ENCODE measurements at places on chromosomes 16 and 17.

DNA sequence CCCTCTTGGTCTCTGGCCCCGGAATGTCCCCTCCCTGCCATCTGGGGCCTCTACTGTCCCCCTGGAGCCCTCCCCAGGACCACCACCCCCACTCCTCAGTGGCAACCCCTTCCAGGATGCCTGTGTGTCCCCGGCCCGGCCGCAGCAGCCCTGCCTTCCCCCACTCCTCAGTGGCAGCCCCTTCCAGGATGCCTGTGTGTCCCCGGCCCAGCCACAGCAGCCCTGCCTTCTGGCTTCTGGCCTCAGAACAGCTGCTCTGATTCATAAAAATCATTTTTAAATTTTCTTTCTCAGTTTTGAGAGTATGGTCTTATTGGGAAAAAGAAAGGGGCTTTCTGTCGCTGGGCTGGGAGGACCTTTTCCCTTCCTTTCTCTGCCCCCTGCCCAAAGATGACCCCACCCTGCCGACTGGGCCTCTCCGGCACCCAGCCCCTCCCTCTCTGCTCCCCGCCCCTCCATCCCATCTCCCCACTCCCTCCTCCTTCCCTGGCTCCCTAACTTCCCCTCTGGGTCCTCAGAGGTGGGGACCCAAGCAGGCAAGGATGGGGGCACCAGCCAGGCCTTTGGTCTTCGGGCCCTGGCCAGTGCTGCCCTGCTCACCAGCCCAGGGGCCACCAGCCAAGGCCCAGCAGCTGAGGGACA lies 40.5 kb downstream of the BAHCC1 start:
- no peak for DNase-seq

GRCh38 chr17:27551701-27552248 lies 79.2 kb upstream of the LGALS9 start:
- no peak for DNase-seq

- DNase-seq = no peak
Observed at GRCh38 chr17:77839698-77840512, 118.6 kb upstream of the TNRC6C start.

DNA sequence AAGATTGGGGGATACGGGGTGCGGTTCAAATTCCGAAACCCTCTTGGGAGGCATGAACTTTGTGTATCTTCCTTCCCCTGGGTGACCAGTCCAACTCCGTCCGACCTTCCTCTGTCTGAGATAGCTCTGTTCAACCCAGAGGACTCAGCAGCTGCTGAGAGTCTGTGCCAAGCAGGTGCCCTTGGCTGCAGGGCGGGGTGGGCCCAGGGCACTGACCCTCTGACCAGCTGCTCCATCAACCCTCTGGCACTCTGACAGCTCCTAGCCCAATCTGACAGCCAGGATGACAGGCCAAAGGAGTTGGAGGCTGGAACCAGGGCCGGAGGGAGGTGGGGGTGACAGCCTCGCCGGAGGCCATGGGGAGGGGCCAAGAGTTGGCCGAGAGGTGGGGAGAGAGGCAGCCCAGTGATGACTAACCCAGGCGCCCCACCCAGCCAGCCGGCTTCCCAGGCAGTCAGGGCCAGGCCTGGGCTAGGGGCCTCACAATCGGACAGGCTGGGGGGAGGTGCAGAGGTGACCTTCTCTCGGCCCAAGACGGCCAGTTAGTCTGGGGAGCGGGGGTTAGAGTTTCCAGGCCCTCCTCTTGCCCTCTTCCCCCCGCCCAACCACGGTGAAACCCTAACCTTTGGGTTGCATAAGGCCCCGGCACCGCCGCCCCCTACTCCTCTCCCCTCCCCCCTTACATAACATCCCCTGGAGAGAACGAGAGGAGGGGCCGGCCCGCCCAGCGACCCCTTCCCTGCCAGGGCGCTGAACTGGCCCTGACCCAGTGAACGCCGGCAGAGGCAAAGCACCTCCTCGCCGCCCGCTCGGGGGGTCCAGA lies 5.0 kb upstream of the TLCD2 start:
- DNase-seq = no peak

DNA sequence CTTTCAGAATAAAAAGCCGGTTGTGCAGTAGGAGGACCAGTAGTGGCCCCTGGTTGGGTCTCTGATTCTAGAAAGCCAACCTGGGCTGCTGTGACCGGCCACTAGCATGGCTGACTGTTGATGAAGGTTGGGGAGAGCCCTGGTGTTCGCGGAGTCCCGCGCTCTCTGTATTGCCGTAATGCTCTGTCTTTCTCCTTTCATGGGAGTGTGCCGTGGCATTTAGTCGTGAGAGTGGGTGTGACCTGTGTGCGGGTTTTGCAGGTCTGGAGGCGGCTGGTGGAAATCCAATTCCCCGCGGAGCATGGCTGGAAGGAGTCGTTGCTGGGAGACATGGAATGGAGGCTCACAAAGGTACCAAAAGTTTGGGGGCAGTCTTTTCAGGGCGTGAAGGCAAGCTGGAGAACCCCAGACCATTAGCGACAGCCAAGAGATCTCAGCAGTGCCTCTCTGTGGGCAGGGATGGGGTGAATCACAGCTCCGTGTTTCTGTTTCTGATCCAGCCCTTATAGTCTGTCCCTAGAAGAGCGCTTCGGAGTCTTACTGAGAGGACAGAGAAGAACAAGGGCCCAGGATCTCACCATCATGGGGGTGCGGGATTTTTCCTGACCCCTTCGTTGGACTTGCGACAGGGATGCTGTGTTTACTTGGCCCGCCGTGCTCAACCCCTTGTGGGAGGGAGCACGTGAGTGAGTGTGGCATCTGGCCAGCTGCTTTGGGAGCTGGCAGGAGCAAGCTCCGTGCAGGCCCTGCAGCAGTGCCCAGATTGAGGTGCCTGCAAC lies 56.5 kb downstream of the RNF213 start:
- DNase-seq = no peak

- DNase-seq = no peak
Observed at GRCh38 chr17:79661292-79662041, 50.6 kb upstream of the RBFOX3 start.

- no peak for DNase-seq
Observed at GRCh38 chr17:7704601-7705268, at the start of gene EFNB3. Gene EFNB3 (plus strand): TSS chr17:7705202. CDS start chr17:7705599, 397 bp downstream.

All from C1 segment of cervical spinal cord (tissue), 14 donors.